ENCODE measurements at places on chromosomes 16 and 17.

DNA sequence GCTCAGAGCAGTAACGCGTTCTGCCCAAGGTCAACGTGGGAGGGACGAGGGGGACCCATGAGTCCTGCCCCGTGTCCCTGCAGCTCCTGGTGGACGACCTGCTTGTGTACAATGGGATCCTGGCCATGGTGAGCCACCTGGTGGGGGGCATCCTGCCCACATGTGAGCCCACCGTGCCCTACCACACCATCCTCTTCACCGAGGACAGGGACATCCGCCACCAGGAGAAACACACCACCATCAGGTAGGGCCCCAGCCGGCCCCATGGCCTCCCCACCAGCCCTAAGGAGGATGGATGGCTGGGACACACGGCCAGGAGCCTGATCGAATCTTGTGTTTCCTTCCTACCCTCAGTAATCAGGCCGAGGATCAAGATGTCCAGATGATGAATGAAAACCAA is 227.6 kb downstream of the KATNIP start:
- DNase-seq = peak; percentile 4

- peak; percentile 72 for DNase-seq
Observed at GRCh38 chr17:73613271-73614233, 30.7 kb downstream of the SDK2 start.

DNA sequence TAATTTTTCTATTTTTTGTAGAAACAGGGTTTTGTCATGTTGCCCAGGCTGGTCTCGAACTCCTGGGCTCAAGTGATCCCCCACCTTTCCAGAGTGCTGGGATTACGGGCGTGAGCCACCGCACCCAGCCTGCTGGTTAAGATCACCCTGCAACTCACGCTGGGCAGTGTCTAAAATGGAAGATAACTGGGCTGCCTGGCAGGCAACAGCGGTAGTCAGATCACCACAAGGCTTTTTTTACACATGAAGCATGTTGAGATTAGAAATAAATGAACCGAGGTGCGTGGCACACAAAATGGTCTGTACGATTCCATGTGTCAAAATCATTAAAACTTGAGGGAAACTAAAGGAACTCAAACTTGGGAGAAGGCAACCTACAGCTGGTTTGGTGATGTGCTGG is 26.7 kb downstream of the ZNF276 start:
- no peak for DNase-seq

GRCh38 chr17:15398291-15398690 is 56.9 kb upstream of the TEKT3 start:
- DNase-seq = no peak

DNA sequence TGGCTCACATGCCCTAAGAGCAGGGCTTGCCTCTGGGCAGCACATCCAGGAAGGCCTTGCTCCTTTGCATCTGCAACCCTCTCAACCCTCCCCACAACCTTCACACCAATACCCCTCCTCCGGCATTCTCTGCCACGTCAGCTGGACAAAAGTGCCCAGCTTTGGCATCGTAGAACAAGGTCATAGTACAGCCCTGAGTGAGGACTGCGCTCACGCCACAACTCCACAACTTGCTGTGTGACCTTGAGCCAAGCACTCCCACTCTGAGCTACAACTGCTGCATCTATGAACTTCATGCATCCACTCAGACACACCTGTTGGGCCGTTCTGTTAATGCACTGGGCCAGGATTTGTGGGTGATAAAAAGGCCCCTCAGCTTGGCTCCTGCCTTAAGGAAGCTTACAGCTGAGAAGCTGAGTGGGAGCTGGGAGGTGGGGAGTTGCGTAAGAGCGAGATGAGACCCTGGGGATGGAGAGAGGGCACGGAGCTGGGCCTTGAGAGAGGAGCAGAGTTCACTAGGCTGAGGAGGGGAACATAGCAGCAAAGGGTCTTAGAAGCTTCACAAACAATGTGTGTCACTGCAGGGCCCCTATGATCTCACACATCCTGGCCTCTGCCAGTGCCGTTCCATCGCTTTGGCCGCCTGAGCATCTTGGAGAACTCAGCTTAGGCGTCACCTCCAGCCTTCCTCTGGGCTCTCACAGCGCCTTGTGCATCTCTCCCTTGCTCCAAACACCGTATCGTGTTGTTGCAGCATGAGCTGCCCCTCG is 8.6 kb upstream of the MRC2 start:
- no peak for DNase-seq

- DNase-seq = no peak
Observed at GRCh38 chr16:80123189-80123588, 417.6 kb upstream of the DYNLRB2 start.

DNA sequence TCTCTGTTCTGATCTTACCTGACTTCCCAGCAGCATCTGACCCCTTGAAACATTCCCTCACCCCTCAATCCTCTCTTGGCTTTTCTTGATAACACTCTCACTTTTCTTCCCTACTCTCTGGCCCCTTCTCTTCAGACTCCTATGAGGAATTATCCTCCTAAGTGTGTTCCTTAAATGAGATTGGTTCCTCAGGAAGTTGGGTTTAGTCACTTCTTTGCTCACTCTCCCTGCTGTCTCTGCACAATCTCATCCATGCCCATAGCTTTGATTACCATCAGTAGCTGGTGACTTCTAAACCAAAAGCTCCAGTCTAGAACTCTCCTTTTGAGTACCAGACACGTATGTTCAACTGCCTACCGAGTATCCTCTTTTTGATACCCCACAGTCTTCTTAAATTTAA is 13.0 kb downstream of the MED24 start:
- DNase-seq = no peak

GRCh38 chr16:58508671-58509251 is 6.6 kb upstream of the SETD6 start:
- no peak for DNase-seq

DNA sequence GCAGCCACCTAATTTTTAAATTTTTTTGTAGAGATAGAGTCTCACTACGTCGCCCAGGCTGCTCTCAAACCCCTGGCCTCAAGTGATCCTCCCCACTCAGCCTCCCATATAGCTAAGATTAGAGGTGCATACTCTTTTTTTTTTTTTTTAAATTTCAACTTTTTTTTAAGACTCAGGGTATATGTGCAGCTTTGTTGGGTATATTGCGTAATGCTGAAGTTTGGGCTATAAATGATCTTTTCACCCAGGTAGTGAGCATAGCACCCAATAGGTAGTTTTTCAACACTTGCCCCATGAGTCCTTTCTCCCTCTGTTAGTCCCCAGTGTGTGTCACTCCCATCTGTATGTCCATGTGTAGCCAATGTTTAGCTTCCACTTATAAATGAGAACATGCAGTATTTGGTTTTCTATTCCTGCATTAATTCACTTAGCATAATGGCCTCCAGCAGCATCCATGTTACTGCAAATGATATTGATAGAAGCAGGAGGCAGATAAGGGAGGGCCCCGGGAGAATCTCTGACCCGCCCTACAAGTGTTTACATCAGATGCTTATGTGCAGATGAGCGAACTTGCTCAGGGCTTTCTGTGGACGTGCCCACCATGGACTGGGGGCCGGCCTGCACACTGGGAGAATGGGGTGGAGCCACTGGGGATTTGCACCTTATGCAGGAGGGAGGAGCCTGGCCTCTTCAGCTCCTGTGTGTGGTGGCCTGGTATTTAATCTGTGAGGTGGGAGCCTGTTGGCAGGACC is 110.3 kb upstream of the ZKSCAN2 start:
- no peak for DNase-seq

DNA sequence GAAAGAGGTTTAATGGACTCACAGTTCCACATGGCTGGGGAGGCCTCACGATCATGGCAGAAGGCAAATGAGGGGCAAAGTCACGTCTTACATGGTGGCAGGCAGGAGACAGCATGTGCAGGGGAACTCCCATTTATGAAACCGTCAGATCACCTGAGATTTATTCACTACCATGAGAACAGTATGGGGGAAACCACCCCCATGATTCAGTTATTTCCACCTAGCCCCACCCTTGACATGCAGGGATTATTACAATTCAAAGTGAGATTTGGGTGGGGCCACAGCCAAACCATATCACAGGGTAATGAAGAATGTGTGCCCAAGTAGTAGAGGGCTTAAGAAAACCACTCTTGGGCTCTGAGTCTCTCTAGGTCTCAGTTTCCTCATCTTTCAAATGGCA is 85.1 kb downstream of the PRKCB start:
- DNase-seq = no peak

DNA sequence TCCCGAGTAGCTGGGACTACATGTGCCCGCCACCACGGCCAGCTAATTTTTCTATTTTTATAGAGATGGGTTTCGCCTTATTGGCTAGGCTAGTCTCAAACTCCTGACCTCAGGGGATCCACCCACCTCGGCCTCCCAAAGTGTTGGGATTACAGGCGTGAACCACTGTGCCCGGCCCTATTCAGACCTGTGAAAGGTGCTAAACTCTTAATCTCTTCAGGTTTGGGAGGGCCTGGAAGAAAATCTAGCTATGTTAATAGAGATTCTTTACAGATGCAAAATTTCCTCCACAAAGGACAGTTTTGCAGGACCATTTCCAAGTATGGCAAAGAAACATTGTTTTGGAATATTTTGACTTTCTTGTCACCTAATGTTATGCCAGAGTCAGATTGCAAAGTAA is 3.1 kb upstream of the PLA2G15 start:
- DNase-seq = no peak

- peak; percentile 97 for DNase-seq
Observed at GRCh38 chr16:10944249-10945064, at the start of gene CLEC16A. CLEC16A (plus strand) TSS chr16:10944564; CDS start chr16:10944718, 154 bp downstream.

DNA sequence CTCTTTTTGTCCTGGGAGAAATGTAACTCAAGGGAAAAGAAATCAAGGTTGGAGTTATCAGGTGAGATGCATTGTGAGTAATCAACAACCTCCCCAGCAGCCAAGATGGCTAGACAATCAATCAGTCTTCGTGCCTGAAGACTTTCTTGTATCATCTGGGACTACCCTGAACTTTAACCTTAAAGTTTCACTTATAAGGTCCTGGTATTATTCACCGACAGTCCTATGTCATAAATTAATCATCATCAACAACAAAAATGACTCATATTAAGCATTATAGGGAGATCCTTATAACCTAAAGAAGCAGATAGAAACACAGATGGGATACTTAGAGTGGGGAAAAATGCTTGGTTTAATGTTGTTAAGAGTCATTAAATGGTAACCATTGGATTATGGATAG is 7.7 kb upstream of the TEKT3 start:
- no peak for DNase-seq

DNA sequence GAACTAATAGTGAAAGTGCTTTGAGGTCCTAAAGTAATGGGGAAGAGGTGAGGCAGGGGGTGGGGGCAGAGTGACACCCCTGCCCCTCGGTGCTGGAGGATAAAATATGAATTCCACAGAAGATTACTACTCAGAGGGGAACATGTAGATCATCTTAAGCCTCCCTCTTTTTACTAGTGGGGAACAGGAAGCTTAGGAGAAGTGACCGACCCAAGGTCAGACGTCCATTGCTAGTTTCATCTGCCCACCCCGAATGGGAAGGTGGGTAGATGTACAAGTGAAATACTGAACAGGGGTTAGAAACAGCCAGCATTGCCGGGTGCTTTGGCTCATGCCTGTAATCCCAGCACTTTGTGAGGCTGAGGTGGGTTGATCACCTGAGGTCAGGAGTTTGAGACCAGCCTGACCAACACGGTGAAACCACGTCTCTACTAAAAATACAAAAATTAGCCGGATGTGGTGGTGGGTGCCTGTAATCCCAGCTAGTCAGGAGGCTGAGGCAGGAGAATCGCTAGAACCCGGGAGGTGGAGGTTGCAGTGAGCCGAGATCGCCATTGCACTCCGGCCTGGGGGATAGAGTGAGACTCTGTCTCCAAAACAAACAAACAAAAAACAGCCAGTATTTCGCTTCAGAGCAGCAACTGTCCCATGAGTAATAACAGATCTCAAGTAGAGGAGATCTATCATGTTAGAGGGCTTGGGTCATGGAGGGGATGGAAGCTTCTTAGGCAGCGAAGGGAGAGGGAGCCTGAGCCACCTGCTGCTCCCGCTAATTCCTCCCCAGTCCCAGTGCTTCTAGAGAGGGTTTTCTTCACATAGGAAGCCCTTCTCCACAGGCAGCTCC is 1.2 kb upstream of the NR1D1 start:
- DNase-seq = no peak

GRCh38 chr16:14028202-14028601 is 42.9 kb upstream of the MRTFB start:
- no peak for DNase-seq

- no peak for DNase-seq
Observed at GRCh38 chr16:49590166-49590871, 216.7 kb downstream of the C16orf78 start.

DNA sequence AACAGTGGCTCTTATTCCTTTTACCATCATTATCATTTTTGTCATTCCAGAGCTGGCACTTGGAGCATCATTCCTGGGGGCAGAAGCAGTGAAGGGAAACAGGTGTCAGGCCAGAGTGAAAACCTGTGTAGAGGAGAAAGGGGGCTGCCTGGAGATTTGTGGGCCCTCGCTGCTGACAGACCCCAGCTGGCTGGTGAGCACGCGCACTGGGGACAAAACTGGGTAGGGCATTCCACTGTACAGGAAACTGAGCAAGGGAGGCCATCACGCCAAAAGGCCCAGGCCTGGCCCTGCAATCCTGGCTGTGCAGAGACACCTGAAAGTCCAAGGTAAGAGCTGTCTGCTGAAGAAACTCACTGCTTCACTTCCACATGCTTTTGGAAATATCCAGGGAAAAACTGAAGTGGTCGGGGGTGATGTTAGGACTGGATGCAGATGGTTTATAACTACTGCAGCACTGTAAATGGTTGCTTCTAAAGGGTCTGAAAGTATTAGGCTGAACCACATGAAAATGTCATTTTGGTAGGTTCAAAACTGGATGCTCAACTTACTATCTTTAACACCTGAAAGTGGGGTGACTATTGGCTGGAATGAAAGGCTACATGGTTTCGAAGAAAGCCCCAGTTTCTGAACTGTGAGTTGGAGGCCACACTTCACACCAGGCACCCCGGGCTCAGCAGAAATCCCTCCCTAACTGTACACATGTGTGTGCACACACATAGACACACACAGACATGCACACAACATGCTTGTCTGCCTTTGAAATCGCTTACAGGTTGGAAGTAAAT is 225.0 kb downstream of the C16orf78 start:
- DNase-seq = no peak

GRCh38 chr16:50011707-50012106 is 13.3 kb upstream of the CNEP1R1 start:
- DNase-seq = no peak

- DNase-seq = no peak
Observed at GRCh38 chr17:72598695-72599094, 477.9 kb downstream of the SOX9 start.

GRCh38 chr17:13385481-13385911 is 216.2 kb downstream of the HS3ST3A1 start:
- DNase-seq = no peak

All from glutamatergic neuron (in vitro differentiated cells).